ENCODE measurements at places on chromosomes 7 and 10. TPM values are rescaled to one million over a fixed set of nuclear protein-coding genes. Genes with fewer than 3 reads are reported as not detected.

The NUTM2D gene
- total RNA-seq: 6.6 TPM

The FAM237B gene
- total RNA-seq: not detected

The WEE2 gene
- total RNA-seq: not detected

The STOX1 gene
- 0.47 TPM for total RNA-seq

The NYAP1 gene
- total RNA-seq: not detected

- H3K4me1 ChIP-seq: no peaks in the 10 kb centered on the region
- DNase-seq: peak; percentile 50
- no peak overlapping the region for H3K4me3 ChIP-seq
- H3K27me3 ChIP-seq: peaks cover 49% of the 10 kb centered on the region
- H3K36me3 ChIP-seq: no peaks in the 10 kb centered on the region
Observed at GRCh38 chr7:85185424-85186082, 1.3 kb downstream of the SEMA3D start.

DNA sequence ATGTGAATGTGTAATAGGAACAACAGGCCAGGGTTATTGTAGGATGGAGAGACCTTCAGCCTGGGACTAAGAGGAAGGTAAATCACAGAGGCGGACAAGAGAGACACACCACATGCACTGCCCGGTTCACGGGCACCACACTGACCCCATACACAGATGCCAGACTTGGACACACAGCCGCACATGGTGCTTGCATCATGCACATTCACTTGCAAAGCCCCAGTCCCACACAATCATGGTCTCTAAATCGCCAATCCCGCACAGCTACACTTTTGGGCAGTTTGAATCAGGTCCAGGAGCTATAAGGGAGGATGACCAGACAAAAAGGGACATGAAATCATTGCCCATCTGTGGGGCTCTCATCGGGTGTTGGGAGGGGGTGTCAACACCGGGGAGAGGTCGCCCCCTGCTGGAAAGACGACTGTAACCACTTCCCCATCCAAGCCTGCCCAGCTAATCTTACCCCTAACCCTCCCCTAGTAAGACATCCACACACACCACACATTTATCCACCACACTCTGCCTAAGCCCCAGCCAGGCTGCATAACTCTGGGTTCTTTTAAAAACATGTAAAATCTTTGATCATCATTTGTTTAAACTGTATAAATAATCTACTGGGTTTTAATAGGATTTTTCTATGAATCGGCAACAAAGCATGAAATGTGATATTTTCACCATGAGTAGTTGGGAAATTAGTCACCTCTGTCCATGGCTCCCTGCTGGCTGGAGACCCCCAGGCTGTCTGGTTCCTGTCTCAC lies 40.5 kb upstream of the SLF2 start:
- no peaks in the 10 kb centered on the region for H3K36me3 ChIP-seq
- H3K27me3 ChIP-seq: peaks cover 14% of the 10 kb centered on the region
- H3K4me3 ChIP-seq: no peak overlapping the region
- peak; percentile 24 for DNase-seq

GRCh38 chr10:69680610-69681009 lies 50.6 kb downstream of the FAM241B start:
- H3K4me1 ChIP-seq: no peaks in the 10 kb centered on the region
- H3K36me3 ChIP-seq: no peaks in the 10 kb centered on the region
- no peak for DNase-seq
- no peak overlapping the region for H3K4me3 ChIP-seq
- no peak overlapping the region for H3K27ac ChIP-seq
- H3K27me3 ChIP-seq: peaks cover 39% of the 10 kb centered on the region

- peak overlapping the region; percentile 86 for H3K27ac ChIP-seq
- peaks cover 65% of the 10 kb centered on the region for H3K36me3 ChIP-seq
- no peaks in the 10 kb centered on the region for H3K27me3 ChIP-seq
- H3K4me3 ChIP-seq: peak overlapping the region; percentile 99
Observed at GRCh38 chr7:139104091-139104450, 5.4 kb downstream of the ZC3HAV1 start.

GRCh38 chr10:45672181-45673073 lies at the start of gene ZFAND4:
TSS of gene ZFAND4 (minus strand) at chr10:45672772. CDS start at chr10:45663725, 9,047 bp downstream.
- DNase-seq: peak; percentile 91
- no peaks in the 10 kb centered on the region for H3K27me3 ChIP-seq
- H3K27ac ChIP-seq: peak within 1 kb of the TSS; percentile 87
- H3K4me1 ChIP-seq: peaks cover 52% of the 10 kb centered on the region
- H3K4me3 ChIP-seq: peak within 1 kb of the TSS; percentile 92

GRCh38 chr10:119542988-119543813 lies 682 bp upstream of the RGS10 start:
- H3K36me3 ChIP-seq: no peaks in the 10 kb centered on the region
- DNase-seq: peak; percentile 72
- peak overlapping the region; percentile 97 for H3K4me3 ChIP-seq
- peak overlapping the region; percentile 92 for H3K27ac ChIP-seq

DNA sequence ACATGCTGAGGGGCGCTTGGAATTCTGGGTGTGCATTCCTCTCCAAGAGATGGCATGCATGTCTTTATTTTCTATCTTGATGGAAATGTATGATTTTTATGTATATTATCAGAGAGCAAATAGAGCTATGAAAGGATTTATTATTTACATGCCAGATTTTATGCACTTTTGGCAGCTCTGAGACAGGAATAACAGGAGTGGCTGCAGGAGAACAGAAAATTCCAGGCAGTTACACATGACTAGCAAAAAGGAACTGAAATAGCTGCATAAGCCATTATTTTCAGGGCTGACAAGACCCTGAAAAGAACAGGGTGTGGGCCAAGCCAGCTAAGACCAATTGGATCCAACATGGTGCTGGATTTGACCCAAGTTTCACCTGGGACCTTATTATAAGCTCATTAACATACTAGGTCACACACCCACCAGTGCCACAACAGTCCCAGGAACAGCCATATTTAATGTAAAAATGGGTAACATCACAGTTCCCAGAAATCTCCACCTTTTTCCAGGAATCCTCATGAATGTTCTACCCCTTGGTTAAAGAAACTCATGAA lies 43.2 kb upstream of the ACSL5 start:
- no peaks in the 10 kb centered on the region for H3K36me3 ChIP-seq
- no peak overlapping the region for H3K4me3 ChIP-seq
- peaks cover under 1% of the 10 kb centered on the region for H3K4me1 ChIP-seq
- no peak for DNase-seq
- no peak overlapping the region for H3K27ac ChIP-seq
- no peaks in the 10 kb centered on the region for H3K27me3 ChIP-seq

DNA sequence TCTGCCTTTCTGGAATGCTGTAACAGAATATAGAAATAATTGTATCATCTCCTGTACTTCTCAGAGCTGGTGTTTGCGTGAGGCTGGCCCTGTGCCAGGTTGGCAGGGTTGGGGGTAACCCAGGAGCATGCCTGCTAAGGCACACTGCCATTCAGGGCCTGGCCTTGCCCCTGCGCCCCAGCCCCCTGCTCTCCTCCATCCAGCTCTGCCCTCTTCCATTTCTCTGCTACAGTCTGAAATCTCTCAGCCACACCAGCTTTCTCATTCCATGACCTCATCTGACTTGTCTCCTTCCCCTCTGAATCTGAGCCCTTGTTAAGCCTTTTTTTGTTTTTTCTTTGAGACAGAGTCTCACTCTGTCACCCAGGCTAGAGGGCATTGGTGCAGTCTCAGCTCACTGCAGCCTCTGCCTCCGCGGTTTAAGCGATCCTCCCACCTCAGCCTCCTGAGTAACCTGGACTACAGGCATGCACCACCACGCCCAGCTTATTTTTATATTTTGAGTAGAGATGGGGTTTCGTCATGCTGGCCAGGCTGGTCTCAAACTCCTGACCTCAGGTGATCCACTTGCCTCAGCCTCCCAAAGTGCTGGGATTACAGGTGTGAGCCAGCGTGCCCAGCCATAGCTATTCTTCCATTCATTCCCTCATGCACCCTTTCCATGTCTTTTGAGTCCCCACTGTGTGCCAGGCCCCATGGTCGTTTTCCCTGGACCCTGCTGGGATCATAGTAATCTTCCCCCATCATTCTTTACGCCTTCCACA lies 206.8 kb downstream of the CUX1 start:
- no peak for DNase-seq
- H3K4me3 ChIP-seq: no peak overlapping the region
- no peaks in the 10 kb centered on the region for H3K27me3 ChIP-seq

DNA sequence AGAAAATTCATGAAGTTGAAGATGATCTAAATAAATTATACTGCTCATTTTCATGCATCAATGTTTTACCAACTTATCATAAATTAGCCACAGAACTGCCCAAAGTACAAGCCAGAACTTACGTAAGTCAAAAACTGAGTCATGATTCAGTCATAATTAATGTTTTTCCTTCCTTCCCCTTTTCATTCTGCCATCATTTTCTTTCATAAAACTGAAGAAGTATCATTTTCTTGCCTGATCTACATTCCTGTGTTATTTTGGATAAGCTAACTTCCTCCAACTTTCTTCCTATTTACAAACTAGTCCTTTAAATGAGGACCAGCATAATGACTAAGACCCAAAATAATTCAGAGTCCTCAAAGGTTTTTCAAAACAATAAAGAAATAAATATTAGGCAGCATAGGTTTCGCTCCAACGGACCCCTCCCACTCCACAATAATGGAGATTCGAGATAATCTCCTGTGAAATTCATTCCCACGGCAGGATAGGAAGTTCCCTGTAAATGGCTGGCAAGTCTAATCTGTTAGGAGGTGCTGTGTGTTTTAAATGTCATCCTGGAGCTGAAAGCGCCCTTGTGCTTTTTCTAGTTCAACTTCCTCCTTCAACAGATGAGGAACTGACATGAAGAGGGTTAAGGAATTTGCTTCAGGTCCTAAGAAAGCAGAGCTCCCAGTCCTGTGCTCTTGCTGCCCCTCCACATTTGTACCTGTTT lies 218.9 kb downstream of the DOCK4 start:
- no peaks in the 10 kb centered on the region for H3K4me1 ChIP-seq
- H3K4me3 ChIP-seq: no peak overlapping the region
- H3K36me3 ChIP-seq: no peaks in the 10 kb centered on the region
- no peak for DNase-seq
- no peak overlapping the region for H3K27ac ChIP-seq

DNA sequence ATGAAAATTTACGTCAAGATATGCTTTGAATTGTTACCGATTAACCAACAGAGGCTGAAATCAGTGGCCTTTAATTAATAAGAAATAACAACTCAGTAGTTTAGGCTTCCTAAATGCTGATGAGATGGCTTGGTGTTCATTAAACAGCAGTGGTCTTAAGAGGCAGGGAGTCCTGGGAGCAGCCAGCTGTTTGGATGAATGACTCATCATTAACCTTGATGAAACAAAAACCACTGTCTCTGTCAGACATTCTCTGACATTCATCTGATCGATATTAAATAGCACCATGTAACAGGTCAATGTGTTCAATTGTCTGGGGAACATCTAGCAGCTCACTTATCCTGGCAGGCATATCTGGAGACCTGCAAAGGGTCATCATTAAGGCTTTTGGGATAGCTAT lies 234.2 kb upstream of the LRRN3 start:
- DNase-seq: no peak
- H3K4me1 ChIP-seq: no peaks in the 10 kb centered on the region
- no peaks in the 10 kb centered on the region for H3K27me3 ChIP-seq
- no peaks in the 10 kb centered on the region for H3K36me3 ChIP-seq

DNA sequence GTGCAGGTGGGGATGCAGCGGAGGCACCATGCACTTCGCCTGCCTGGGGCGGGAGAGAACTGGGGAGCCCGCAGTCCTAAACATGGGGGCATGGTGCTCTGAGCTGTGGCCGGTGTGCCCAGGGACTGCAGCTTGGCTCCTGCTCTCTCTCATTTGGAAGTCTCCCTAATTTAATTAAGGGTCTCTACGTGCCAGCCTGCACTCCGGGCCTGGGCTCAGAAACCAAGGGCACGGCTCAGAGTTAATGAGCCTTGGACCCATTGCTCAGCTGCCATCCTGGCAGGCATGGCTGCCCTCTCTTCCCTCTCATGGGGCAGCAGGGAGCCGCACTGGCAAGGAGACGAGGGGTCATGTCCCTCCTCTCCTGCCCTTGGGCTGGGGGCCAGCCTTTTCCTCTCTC lies 115.6 kb downstream of the CDH23 start:
- DNase-seq: no peak
- no peak overlapping the region for H3K27ac ChIP-seq
- H3K4me1 ChIP-seq: no peaks in the 10 kb centered on the region

DNA sequence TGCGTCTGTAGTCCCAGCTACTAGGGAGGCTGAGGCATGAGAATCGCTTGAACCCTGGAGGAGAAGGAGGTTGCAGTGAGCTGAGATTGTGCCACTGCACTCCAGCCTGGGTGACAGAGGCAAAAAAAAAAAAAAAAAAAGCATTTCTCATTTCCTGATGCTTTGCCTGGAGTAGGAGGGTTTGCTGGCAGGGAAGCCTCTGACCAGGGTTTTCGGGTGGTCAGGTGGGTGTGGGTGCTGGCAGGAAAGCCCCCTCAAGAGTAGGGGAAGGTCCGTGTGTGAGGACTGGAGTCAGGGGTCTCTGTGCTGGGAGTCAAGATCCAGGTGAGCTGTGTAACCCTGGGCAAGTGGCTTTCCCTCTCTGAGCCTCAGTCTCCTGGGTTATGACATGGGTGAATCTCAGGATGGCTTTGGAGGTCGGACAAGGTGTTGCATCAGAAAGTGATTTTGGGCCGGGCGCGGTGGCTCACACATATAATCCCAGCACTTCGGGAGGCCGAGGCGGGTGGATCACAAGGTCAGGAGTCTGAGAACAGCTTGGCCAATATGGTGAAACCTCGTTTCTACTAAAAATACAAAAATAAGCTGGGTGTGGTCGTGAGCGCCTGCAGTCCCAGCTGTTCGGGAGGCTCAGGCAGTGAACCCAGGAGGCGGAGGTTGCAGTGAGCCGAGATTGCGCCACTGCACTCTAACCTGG lies 3.2 kb downstream of the AMZ1 start:
- no peak overlapping the region for H3K4me3 ChIP-seq
- no peak for DNase-seq
- no peak overlapping the region for H3K27ac ChIP-seq
- no peaks in the 10 kb centered on the region for H3K36me3 ChIP-seq
- H3K27me3 ChIP-seq: peaks cover 39% of the 10 kb centered on the region
- peaks cover 5% of the 10 kb centered on the region for H3K4me1 ChIP-seq

Data from naive thymus-derived CD8-positive, alpha-beta T cell (primary cell).